ENCODE measurements at places on chromosomes 2 and 18.

- no peak for DNase-seq
Observed at GRCh38 chr2:20384953-20385352, 34.3 kb upstream of the PUM2 start.

DNA sequence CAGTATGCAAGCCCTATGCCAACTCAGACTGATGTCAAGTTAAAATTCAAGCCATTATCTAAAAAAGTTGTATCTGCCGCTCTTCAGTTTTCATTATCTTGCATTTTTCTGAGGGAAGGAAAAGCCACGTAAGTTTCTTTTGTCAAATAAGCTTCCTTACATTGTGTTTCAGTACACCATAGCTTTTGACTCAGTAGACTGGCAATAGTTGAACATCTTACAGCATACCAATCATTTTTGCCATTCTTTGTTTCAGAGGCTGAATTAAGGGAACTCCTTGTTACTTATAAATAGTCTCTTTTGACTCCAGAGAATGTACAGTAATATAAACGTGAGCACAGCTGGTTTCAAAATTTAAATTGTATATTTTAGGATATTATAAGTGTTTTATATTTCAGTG is 120.6 kb downstream of the EHBP1 start:
- DNase-seq = no peak

DNA sequence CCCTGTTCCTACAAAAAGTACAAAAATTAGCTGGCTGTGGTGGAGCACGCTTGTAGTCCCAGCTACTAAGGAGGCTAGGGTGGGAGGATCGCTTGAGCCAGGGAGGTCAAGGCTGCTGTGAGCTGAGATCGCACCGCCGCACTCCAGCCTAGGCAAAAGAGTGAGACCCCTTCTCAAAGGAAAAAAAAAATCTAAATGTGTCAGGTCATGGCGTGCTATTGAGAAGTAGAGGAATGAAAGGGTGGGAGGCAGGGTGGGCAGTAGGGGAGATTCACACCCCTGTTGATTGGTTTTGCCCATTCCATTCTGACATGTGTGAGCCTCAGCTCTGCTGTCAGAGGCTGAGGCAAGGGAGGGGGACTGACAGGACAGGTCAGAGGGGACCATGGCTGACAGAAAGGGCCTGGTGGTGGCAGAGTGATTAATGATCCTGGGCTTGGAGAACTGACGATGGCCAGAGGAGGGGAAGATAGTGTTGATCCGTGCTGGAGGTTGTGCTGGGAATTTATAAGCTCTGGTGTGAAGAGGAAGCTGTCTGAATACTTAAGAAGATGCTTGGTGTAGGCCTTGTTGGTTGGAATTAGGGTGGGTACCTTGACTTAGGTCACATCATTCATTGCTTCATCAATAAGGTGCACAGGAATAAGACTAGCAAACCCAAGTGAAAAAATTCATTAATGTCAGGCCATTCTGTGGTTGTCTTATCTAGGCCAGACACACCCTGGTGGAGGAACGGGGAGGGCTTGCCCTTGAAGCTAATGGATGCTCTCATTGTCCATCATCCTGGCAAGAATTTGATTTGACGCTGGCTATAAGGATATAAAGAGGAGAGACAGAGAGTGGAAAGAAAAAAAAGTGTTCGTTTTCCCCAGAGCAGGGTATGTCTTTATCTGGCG is 19.1 kb upstream of the SMARCAL1 start:
- no peak for DNase-seq

DNA sequence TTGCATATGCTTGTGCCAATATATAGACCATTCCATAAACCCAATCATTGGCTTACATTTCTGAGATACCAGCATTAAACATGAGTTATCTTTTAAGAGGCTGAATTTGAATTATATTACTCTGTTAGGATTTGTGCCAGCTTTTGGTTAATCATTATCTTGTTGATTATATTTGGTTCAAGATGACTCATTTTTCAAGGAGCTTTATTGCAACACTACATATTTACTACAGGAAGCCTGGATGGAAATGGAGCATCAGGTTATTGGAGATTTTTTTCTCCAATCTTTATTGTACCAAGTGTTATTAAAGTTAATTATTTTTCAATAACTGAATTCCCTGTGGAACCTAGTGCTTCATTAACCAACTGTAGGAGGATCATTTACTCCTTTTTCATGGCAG is 26.4 kb downstream of the EML4 start:
- DNase-seq = no peak

GRCh38 chr2:25894135-25894830 is 16.0 kb upstream of the ASXL2 start:
- DNase-seq = no peak

DNA sequence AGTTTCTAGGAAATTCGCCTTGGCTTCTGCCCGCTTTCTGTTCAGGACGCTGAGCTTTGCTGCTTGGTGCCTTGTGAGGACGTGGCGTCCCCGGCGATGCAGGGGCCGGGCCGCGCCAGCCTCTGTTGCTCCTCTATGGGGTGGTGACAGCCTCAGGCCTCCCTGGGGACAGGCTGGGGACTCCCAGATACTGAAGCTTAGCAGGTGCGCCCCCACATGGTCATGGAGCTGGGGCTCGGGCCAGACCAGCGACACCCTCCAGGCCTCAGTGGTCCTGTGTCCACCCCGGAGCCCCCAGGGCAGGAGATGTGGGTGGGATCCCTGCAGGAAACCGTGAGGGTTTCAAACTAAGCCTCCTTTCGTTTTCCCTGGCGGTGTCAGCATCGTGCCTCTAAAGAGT is 29.2 kb downstream of the KCNG2 start:
- no peak for DNase-seq

- DNase-seq = no peak
Observed at GRCh38 chr2:217471319-217471718, 531.5 kb downstream of the TNS1 start.

- no peak for DNase-seq
Observed at GRCh38 chr2:144950899-144951560, 431.1 kb upstream of the ZEB2 start.

GRCh38 chr18:44796429-44797428 is 116.0 kb downstream of the SETBP1 start:
- no peak for DNase-seq

DNA sequence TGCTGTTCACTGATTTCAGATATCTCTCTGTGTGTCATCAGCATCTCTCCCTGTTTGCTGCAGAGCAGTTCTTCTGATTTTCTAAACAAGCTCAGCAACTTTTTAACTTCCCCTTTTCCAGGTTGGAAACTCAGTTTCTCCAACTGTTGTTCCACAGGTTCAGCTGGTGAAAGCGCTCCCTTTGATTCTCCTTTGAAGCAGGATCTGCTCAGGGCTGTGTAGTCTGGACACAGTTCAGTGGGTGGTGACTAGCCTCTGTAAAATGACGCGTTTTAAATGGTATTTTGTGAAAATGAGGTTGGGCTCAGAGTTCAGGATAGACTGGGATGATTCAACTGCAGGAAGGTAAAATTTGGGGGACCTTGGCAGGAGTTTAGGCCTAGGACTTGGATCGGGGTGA is 106.3 kb downstream of the TRIM43 start:
- DNase-seq = no peak

DNA sequence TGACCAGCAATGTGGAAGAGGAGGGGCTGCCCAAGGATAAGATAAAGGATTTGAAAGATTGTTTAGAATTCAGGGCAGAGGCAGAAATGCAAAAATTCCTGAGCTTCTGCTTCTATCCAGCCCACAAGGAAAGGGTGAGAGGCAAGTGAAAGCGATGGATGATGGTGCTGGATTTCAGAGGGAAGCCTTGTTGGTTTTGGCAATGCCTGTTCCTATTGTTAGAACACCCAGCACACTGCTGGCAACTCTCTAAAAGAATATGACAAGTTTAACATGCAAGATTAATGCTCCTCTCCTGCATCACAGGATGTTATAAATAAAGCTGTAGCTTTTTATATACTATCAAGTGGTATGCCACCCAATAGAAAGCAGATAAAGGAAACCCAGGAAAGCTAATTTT is 92.6 kb downstream of the ZNF385B start:
- no peak for DNase-seq

DNA sequence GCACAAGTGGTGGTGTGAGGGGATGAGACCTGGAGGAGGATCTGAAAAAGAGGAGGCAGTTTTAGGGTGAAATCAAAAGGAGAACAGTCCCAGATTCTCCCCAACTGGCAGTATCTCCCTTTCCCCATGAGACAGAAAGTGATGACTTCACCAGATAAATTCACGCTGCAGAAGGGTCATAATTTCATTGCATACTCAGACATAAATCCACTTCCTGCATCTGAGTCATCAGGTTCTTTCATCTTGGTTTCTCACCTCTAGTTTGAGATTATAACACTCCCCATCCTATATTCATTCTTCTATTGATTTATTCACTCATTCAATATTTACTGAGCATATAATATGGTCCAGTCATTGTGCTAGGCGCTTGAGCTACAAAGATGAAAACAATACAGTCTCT is 64.7 kb downstream of the CCDC148 start:
- no peak for DNase-seq

GRCh38 chr2:64230540-64230939 is 86.3 kb upstream of the PELI1 start:
- DNase-seq = no peak

- DNase-seq = no peak
Observed at GRCh38 chr2:104685591-104685990, 168.3 kb upstream of the POU3F3 start.

DNA sequence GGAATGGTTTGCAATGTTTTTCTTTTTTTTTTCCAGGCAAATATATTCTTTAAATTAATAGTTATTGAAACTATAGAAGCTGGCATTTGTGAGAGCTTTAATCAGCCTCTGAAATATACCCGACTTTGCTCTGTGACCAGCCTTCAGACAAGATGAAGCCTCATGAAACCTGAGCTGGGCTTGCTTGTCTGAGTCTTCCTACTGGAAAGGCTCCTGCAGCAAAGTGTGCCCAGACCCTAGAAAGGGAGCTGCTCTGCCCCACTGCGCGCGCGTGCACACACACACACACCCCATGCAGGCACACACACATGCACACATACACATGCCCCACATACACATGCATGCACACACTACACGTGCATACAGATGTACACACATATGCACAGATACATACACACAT is 203.3 kb upstream of the NT5C1B start:
- DNase-seq = no peak

DNA sequence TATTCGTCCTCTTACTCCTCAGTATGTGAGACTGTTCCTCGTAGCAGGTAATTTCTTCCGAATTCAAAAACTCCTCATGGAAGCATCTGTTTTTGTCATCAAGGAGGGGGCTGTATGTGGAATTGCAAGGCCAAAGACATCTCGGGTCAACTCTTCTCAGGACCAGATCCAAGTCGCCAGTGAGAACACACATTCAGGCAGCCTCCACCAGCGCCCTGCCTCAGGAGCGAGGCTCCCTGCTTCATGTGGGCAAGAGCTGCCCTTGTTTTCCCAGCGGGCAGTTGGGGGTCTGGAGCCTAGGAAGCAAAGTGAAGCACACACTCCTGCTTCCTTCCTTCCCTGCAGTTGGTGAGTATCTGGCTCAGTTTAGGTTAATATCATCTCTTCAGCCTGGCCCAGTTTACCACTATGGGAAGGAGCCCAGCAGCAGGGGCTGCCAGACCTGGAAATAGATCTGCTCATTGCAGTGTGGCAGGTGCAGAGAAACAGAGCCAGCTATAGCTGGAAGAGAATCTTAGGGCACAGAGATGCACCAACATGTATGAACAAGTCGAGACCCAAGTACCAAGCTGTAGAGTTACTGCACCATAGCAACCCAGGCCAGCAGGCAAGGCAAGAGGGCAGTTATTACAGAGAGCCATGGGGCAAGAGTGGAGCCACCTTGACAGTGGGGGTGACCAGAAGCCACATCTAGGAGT is 25.3 kb downstream of the TMEM127 start:
- DNase-seq = no peak

DNA sequence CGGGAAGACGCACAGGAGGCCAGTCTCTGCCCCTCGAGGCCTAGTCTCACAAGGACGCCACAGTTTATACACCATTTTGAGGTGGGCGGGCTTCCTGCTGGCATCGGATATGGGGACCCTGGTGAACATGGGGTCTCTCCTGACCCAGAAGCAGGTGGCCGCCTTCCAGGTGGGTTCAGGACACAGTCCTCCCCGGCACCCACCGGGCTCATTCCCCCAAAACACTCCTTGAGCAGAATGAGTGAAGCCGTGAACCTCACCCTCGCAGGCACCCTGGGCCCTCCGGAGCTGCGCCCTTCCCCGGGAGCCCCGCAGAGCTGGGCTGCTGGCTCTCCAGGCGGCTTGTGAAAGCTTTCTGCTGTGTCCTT is 6.5 kb downstream of the NFATC1 start:
- DNase-seq = no peak

DNA sequence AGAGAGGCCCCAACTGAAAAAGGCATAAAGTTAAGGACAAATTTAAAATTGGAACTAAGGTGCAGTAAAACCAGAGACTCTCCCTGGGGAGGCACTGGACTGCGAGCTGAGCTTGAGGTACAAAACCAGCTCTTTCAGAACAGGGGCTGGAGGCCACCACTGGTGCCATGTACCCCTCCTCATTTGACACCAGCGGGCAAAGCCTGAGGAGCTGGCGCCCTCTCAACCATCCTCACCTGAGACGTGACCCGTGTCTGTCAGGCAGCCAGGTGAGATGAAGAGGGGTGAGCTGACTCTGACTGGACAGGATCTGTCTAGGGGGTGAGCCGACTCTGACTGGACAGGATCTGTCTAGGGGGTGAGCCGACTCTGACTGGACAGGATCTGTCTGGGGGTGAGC is 68.5 kb downstream of the TMEM18 start:
- no peak for DNase-seq

GRCh38 chr2:98751748-98752147 is 20.8 kb upstream of the MGAT4A start:
- no peak for DNase-seq

DNA sequence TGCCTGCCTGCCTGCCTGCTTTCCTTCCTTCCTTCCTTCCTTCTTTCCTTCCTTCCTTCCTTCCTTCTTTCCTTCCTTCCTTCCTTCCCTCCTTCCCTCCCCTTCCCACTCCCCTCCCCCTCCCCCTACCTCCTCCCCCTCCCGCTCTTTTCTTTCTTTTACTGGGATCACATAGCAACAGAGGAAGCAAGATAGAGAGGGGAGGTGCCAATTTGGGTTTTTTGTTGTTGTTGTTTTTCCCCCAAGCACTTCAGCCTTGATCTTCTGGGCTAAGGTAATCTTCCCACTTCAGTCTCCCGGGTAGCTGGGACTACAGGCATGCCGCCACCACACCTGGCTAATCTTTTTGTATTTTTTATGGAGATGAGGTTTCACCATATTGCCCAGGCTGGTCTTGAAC is 20.0 kb downstream of the PPM1B start:
- no peak for DNase-seq

- DNase-seq = no peak
Observed at GRCh38 chr2:109368798-109369197, 239.8 kb downstream of the SH3RF3 start.

- no peak for DNase-seq
Observed at GRCh38 chr18:70981400-70982140, 692.7 kb downstream of the SOCS6 start.

DNA sequence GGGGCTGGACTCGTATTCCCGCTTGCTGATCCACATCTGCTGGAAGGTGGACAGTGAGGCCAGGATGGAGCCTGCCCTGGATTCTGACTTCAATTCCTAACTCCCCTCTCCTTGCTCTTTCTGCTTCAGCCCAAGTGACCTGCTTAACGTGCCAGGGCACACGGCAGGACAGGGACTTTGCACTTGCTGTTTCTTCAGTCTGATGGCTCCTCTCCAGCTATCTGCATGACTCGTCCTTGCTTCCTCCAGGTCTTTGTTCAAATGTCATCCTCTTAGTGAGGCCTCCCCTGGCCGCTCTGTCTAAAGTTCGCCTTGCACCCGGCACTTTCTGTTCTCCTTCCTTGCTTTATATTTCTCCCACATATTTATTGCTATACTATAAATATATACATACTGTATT is 357.6 kb downstream of the MTX2 start:
- DNase-seq = no peak
